D341Med (cell line): ENCODE measurements at places on chromosomes 13 and 19.

GRCh38 chr13:24228852-24229458 lies 68.4 kb downstream of the SPATA13 start:
- peak; percentile 54 for DNase-seq

DNA sequence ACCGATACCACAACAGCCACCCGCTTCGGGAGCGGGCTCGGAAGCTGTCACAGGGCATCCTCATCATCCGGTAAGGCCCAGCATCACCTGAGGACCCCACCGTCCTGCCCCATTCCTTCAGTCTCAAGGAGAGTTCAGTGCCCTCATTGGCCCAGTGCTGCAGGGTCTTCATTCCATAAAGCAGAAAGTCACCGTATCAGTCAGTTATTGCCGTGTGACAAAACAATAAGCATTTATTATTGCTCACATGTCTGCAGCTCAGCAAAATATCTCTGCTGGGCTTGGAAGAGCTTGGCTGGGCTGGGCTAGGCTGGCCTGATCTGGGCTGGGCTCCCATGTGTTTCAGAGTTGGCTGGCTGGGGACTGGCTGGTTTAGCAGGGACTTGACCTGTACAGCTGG lies 8.1 kb upstream of the MRI1 start:
- no peak for DNase-seq

DNA sequence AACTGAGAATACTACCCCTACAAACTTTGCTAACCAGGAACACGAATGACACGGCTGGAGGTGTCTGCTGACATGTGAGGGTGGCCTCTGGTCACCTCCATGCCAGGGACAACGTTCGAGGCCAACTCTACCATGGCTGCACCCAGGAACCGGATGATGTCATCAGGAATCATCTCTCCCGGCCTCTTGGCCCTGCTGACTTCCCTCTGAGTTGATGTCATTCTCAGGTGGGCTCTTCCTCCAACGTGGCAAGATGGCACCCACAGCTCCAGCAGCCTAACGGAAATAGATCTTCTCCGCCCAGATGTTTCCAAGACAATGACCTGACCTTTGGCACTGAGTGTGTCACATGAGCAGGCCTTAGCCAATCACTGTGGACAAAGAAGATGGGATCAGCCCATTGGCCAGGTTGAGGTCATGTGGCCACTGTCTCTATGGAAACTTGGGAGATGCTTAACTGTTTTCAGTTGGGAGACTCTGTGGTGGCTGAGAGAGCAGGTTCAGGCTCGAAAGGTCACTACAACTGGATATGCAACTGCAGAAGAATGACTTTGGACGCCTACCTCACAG lies 15.0 kb downstream of the MBD3L2B start:
- no peak for DNase-seq

DNA sequence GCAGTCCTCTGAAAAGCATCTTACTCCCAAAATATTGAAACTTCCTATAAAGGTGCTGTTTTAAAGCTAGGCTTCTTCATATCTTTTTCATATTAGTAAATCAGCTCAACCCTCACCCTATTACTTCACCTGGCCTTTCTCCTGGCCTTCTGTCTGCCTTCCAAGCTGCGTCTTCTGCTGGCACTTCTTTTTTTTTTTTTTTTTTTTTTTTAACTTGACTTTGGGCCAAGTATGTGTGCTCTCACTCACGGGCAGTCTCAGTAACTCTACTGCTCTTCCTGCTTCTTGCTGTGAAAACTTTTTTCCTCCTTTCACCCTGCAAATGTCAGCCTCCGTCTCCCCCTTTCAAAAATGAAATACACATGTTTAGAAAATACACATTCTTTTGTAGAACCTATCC lies 41.2 kb upstream of the KCTD4 start:
- peak; percentile 49 for DNase-seq

- DNase-seq = peak; percentile 48
Observed at GRCh38 chr13:53953183-53953582, 924.6 kb downstream of the OLFM4 start.

GRCh38 chr13:98301721-98302120 lies 124.7 kb upstream of the RNF113B start:
- no peak for DNase-seq

- no peak for DNase-seq
Observed at GRCh38 chr13:95235199-95235756, 66.0 kb downstream of the ABCC4 start.

DNA sequence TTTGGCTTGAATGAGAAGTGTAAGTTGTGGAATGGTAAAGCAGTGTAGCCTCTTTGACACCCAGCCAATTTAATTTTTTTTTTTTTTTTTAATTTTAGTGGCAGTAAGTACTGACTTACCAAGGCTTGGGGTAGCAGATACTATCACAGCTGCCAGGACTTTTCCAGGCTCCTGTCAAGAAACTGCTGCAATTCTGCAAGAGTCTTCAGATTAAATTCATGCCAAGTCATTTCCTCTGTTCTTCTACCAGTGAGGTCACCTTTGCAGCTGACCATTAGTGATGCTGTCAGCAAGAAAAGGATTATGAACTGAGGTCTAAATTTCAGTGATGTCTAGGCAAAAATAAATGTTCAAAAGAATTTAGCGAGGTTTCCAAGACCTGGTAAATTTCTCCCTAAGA lies 91.2 kb downstream of the GGACT start:
- no peak for DNase-seq

DNA sequence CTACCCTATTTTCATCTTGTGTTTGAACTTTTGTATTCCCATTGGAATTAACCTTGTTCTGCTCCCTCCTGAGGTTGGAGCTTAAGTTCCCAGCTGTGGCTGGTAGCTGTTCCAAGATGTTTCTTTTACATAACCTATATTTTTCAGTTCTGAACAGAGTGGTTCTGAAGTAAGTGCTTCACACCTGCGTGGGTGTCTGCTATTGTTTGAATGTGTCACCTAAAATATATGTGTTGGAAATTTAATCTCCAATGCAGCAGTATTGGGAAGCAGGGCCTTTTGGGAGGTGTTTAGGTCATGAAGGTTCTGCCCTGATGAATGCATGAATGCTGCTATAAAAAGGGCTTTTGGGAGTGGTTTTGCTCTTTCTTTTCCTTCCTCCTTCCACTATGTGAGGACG lies 123.8 kb downstream of the LACC1 start:
- no peak for DNase-seq

DNA sequence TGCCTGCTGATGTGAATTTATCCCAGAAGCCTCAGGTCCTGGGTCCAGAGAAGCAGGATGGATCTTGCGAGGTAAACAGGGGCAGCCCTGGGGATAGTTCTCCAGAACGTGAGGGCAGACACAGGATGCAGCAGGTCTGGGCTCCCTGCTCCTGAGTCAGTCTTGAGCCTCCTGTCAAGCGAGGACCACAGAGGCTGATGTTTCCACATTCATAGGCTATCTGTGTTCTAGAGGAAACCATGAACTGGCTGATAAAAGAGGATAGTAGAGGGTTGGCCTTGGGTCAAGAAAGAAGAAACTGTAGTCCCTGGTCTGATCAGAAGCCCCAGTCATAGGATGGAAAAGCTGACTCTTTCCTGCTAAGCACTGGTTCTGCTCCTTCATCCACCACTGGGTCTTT lies 2.2 kb downstream of the ZNF175 start:
- no peak for DNase-seq

- peak; percentile 33 for DNase-seq
Observed at GRCh38 chr19:35294859-35295791, 3.2 kb downstream of the MAG start.

- no peak for DNase-seq
Observed at GRCh38 chr13:42211704-42212464, 60.1 kb upstream of the AKAP11 start.

DNA sequence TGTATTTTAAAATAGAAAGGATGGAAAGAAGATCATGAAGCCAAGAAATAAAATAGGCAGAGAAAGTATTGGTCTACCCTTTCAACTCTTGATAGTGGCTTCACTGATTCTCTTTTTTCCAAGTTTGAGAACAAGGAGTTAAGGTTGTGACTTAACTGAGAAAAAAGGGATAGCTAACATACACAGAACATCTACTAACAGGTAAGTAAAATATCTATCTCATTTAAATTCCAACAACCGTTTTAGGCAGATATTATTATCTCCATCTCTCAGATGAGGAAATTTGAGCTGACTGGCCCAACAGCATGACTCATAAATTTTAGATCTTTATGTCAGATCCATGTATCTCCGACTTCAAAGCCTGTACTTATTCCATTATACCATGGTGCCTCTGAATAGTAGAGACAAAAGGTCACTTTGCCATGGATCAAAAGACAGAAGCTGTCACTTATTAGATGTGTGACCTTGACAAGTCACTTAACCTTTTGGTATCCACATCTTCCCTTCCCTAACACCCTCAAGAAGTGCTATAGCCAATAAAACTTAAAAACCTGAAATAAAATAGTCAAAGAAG lies 152.1 kb downstream of the DACH1 start:
- no peak for DNase-seq

DNA sequence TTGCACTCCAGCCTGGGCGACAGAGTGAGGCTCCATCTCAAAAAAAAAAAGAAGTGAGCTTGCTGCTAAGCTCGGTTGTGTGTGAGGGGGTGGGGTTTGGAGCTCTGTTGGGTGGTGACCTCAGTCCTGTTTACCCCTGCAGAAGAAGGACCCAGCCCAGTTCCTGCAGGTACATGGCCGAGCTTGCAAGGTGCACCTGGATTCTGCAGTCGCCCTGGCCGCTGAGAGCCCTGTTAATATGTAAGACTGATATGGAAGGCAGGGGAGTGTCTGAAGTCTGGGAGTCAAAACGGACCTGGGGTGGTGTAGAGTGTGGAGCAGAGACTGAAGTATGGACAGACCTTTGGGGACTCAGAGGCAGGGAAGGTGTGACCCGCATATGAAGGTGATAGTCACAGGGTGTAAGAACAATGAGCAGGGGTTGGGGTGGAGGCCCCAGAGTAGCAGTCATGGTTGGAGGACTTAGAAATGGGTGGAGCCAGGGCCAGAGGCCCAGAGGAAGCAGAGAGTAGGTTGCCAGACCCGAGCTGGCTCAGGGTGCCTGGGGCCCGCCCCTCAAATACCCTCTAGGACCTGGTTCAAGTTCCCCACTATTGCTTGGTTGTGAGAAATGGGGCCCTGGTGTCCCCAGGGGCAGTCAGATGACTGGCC lies 13.2 kb downstream of the CLASRP start:
- no peak for DNase-seq
